ENCODE measurements at places on chromosomes 2 and 18. TPM values are rescaled to one million over a fixed set of nuclear protein-coding genes. Genes with fewer than 3 reads are reported as not detected.

DNA sequence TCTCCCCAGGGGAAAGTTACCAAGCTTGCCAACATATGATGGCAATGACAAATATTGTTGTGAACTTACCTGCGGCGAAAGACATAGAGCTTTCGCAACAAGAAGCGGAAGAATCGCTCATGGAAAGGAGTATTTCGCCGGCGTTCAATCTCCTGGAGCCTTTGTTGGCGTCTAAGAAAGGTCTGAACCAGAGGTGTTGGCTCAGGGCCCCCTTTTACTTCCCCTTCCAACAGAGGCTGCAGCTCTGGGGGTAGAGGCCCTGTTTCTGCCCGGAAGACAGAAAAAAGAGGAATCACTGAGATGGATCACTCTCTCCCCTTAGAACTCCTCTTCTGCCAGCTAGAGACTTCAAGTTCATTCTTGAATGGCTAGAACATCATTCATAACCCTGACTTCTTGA lies 10.8 kb downstream of the GGCX start:
- DNase-seq: no peak

GRCh38 chr2:40416486-40416885 lies 35.4 kb downstream of the SLC8A1 start:
- DNase-seq: no peak

ZNF513 gene
- polyA plus RNA-seq: 14.2 TPM

DNA sequence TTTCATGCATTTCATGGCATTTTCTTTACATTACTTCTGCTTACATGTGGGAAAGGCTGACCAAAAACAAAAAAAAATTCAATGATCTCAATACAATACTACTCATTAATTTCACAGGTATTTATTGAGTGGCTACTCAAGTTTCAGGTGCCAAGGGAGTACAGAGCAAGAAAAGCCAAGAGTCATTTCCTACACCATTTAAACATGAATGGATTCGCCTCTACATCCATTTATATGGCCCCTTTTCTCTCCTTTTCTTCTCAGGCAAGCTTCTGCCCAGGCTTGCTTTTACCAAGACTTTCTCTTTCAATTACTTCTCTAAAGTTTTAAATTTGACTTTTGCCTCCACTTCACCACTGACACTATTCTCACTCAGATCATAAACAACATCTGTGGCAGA lies 1603.1 kb upstream of the CELF4 start:
- DNase-seq: no peak

CXCR4 gene
- polyA plus RNA-seq: 32.8 TPM
